Small intestine (tissue), 16 donors: ENCODE measurements at places on chromosomes 11 and 22.
A peak's percentile ranks its signal among the peaks of the same experiment; 100 is the strongest.

DNA sequence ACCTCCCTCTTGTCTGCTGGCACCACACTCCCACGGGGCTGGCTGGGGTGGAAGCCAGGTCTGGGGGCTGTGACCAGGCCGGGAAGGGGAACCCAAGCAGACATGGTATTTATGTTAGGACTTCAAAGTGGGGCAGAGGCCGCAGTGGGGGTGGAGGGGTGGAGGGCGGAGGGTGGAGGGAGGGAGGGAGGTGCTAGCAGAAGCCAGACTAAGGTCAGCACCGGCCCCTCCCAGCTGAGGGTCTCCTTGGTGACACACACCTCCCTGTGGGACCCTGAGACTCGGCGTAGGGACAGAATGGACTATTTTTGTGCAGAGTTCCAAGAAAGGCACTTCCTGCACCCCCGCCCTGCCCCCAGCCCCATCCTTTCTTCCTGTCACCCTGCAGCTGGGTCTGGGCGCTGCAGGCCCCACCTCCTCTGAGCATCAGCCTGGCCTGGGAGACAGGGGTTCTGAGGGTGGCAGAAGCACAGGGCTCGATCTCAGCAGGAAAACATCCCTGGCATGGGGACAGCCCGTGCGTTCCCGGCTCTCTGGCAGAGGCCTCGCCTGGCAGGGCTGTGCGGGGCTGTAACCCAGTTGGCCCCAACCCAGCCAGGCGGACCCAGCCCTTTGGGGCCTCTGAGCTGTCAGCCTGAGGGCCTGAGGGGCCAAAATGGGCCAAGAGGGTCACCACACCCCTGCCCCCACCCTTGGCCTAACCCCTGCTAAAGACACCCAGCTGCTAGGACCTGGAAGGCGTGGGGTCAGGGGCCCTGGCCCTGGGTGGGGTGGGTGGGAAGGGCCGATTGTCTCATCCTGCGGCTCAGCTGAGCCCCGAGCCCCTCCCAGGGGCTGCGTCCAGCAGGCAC, 9.6 kb upstream of the CD248 start:
- DNase-seq = no peak

GRCh38 chr11:111447112-111447471, 65.1 kb downstream of the BTG4 start:
- no peak for DNase-seq

- DNase-seq = no peak
Observed at GRCh38 chr11:36578458-36578857, 10.7 kb downstream of the RAG1 start.

DNA sequence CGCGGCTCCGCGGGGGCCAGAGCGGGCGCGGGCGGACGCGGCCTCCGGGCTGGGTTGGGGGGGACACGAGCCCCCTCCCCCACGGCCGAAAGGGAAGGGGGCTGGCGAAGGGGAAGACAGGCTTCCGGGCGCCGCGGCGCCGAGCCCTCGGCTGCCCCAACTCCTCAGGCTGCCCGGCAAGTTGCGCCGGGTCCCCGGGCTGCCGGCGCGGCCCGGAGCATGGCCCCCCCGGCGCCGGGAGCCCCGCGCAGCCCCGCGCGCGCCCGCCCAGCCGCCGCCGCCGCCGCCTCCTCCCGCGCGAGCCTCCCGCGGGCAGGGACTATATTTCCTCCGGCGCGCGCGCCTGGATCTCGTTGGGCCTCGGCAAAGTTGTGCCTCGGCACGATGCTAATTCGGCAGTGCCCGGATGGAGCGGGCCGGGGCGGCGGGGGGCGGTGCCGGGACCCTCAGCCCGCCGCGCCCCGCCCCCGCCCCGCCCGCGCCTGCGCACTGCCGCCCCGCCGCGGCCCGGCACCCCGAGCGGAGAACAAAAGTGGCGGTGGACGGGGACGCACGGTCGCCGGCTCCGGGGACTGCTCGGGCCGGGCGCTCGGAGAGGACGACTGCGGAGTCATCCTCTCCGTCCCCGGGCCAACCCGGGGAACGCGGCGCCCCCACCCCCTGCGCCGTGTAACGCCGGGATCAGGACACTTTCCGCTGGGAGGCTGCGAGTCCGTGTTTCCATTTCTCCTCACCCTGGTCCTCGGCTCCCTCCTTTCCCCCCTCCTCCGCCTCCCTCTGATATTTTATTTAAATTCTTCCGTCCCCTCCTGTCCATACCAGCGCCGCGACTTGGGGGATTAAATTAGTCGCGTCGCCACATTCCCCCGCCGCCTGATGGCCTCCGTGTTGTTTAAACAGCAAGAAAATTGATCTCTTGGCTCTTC, at the start of gene PHF21B:
PHF21B (minus strand) TSS at position 400 of the 926 bp plus-strand sequence. CDS start 456 bp downstream, outside the sequence.
- no peak for DNase-seq

- DNase-seq = peak; percentile 78
Observed at GRCh38 chr11:130388607-130389205, 39.7 kb downstream of the ADAMTS8 start.

GRCh38 chr22:41696703-41697102, 2.6 kb upstream of the MEI1 start:
- DNase-seq = no peak

DNA sequence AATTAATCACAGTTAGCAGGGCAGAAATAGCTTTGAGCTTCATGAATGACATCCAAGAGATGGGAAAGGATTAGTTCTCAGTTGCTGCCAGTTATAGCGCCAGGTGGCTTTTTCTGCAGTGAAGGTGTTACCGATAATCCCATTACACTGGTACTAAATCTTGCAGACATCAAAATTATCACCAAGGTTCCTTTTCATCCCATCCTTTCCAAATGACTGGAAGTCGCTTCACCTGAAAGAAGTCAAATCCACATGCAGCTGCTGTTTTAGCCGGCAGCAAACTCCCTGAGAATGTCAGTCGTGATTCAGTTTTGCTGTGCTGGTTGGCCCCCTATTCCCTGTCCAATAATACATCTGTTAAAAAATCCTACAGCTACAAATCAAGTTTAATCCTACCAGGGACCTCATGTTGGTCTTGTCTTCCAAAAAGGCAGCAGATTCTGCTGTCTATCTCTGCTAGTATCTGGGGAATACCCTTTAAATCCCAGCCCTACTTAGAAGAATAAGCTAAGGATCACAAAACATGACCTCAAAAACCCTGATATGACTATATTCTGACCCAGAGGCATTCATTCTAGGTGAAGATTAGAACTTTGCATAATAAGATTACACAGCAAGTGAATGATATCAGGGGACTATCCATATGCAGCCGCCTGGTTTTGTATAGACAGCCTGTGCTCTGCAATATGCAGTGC, 31.7 kb downstream of the IMMP1L start:
- DNase-seq = no peak

- no peak for DNase-seq
Observed at GRCh38 chr22:41401781-41402648, 20.3 kb downstream of the TEF start.

DNA sequence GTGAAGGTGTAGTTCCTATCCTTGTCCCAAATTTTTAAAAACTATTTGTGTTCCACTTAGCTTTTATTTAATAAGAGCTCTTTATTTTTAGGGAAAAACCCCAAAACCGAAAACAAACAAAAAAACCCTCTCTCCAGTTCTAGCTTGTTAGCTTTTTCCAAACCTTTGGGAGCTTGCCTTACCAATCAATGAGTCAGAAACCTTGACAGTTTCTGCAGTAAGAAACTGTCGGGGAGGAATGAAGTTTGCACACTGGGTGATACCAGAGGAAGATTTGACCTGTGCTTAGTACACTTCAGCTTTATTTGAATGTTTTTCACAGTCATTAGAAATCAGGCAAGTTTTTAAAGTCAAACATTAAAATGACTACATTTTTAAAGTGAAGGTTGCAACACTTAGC, 105.0 kb downstream of the FAT3 start:
- DNase-seq = no peak

- no peak for DNase-seq
Observed at GRCh38 chr11:126519764-126520734, 164.6 kb downstream of the ST3GAL4 start.

GRCh38 chr11:65744026-65744698, 23.6 kb upstream of the RNASEH2C start:
- DNase-seq = peak; percentile 63

- DNase-seq = no peak
Observed at GRCh38 chr11:72578566-72578965, 95.7 kb downstream of the PDE2A start.

DNA sequence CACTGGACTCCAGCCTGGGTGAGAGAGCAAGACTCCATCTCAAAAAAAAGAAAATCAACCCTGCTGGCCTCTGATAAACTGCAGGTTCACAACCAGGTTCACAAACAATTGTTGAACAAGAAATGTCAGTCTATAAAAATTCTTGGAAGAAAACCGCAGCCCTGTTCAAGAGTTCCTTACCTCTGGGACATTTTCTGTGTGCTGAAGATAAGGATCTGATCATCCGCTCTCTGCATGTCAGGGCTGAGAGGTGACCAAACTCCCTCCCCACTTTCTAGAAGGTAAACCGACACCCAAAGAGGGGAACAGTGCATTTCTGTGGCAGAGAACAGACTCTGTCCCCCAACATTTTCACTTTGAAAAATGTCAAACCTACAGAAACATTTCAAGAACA, 4.2 kb upstream of the UPK3A start:
- DNase-seq = no peak

GRCh38 chr11:14593671-14594070, 49.9 kb upstream of the PDE3B start:
- DNase-seq = no peak

DNA sequence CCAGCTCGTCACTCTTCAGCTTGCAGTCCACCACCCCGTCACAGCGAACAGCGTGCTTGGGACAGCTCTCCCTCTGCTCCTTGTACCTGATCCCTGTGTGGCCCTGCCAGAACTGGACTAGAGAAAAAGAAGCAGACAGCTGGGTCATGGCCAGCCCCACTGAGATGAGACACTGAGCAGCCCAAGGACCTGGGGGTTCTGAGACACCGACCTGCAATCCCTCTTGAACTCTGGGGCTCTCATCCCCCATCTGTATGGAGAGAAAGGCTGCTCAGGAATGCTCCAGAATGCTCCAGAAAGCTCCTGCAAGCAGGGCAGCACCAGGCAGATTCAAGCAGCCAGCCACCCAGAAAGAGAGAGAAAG, 14.8 kb downstream of the TMPRSS13 start:
- no peak for DNase-seq

DNA sequence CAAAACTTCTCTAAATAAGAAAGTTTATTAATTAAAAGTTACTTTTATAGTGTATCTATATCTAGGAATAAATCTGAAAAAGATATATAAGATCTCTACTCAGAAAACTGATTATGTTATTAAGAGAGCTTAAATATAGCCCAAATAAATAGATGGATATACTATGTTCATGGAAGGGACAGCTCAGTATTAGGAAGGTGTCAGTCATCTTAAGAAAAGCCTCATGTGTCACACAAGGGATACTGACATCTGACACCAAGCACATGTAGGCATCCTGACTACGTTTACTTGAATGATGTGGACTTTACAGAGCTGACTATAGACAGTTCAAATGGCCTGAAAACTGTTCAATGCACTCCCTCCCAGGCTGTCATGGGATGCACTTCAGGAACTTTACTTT, 19.3 kb downstream of the PPARA start:
- no peak for DNase-seq

- DNase-seq = no peak
Observed at GRCh38 chr11:78722786-78723185, 148.1 kb upstream of the NARS2 start.

GRCh38 chr11:131822506-131822905, 452.1 kb downstream of the NTM start:
- DNase-seq = no peak

DNA sequence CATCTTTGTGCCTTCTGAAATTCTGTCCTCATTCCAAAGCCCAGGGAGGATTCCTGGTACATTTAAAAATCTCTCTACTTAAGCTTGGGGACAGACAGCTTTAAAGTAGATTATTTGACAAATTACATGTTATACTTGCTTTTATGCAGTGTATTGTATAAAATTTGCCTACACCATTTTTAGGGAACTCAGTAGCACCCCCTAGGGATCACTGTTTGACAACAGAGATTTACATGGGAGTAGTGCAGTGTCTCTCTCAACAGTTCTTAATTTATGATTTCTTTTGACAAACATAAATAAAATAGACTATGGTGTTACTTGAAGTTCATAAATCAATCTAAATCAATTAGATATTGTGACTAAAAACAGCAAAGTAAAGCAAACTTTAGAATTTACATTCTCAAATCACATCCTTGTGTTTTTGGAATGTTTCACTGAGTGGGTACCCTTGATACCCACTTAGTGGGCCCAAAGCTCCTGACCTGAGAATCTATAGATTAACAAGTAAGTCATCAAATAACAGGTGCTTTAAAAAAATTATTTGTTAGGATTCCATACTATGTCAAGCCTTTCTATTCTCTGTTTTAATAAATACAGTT, 428.8 kb downstream of the DYNC2H1 start:
- no peak for DNase-seq
